Activated CD8-positive, alpha-beta memory T cell treated with anti-CD3 and anti-CD28 coated beads for 24 hours (primary cell): ENCODE measurements at places on chromosomes 2 and 18.

GRCh38 chr2:159468257-159468656 is 148.1 kb downstream of the BAZ2B start:
- no peak for DNase-seq

DNA sequence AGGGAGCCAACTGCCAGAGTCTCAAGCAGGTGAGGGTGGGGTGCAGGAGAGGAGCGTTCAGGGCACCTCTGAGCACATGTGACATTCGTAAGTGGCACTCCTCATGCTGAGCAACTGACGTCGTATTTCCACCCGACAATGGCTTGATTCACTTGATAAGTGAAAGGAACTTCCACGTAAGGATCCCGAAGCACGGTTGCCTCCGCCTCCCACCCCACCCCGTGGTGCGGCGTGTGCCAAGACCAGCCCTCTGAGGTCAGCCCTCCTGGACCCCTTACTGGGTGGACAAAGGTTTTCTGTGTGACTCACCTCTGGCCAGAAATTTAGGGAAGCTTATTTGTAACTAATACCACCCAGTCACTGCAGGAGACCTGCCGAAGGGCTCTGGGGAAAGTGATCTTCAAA is 59.9 kb downstream of the AGAP1 start:
- no peak for DNase-seq

GRCh38 chr2:234438305-234438977 is 58.4 kb downstream of the ARL4C start:
- no peak for DNase-seq

- DNase-seq: no peak
These were observed 109.9 kb upstream of the DTNA start for GRCh38 chr18:34600158-34600557.

DNA sequence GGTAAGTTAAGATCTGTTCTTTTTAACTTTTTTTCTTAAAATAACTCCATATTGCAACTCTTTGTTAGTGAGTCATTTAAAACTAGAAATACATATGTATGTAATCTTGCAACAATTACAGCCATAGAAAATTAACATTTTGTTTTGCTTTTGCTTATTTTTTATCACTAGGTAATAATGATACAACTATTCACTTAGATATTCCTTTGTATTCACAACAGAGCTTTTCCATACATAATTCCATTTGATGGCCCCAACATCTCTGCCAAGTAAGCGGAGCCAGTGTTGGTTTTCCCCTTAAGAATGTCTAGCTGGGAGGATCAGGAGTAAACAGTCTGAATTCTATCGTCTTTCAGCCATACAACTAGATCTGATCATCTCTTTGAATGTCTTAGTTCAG is 16.1 kb downstream of the SPP2 start:
- no peak for DNase-seq

- DNase-seq: no peak
These were observed 85.6 kb downstream of the EHD3 start for GRCh38 chr2:31319406-31320175.

DNA sequence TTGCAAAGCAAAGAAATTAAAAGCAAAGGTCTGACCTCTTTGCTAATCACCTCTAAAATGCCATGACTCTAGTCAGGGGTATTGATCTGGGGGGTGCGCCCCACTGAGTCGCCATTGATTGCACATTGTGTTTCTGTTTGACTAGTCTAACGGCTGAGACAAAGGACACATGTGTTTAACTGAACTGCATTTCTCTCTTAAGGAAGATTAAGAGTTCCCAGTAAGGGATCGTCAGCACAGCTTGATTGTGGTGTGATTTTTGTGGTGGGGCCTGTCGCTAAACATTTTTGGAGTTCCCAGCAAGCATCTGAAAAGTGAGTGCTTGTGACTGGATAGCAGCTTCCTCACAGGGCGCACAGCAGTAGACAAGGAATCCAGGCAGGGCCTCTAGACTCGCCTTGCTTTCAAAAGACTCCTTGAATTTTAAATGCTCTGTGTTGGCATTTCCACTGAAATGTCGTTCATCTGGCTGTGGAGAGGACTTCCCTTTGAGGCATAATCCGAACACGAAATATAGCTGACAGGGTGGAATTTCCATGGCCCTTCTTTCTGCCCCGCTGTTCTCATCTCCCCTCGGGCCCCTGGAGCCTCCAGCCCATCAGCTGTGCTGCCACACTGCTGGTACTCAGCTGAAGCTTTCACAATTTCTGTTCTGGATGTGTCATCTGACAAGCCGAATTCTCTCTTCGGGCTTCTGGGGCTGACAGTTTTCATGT is 126.3 kb downstream of the FAM168B start:
- DNase-seq: no peak
